ENCODE measurements at places on chromosomes 13 and 19. TPM values are rescaled to one million over a fixed set of nuclear protein-coding genes. Genes with fewer than 3 reads are reported as not detected.

DNA sequence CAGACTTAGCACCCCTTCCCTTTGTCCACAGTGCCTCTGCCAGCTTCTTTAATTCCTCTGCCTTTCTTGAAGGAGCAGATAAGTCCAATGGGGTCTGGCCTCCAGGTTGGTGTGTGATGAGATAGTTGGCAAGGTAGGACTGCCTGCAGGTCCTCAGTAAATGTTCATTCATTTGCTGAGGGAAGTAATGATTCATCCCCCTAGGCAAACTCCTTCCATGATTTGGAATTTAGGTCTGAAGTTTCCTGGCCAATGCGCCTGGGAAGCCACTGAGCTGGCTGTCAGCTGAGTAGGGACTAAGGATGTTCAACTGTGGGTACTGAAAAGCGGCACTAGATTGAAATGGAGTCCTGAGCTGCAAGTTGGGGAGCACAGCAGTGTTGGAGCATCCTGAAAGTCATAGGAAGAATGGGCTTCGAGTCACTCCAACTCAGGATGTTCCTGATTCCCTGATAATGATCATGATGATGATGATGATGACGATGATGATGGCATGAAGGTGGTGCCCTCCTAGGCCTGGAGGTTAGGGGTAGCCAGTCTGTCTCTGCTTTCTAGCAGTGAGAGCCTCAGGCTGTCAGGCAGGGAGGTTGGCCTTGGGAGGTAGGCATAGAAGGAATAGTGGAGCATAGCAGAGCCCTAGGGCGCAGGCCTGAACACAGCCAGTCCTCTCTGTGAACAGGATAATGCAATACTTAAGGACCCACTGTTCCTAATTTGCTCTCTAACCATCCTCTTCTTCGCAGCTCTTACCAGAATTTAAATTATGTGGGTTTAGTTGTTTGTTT, 44.7 kb downstream of the COL4A2 start:
- no peak for DNase-seq

- DNase-seq, result no peak
These were observed 33.9 kb downstream of the PEG3 start for GRCh38 chr19:56806639-56807038.

DNA sequence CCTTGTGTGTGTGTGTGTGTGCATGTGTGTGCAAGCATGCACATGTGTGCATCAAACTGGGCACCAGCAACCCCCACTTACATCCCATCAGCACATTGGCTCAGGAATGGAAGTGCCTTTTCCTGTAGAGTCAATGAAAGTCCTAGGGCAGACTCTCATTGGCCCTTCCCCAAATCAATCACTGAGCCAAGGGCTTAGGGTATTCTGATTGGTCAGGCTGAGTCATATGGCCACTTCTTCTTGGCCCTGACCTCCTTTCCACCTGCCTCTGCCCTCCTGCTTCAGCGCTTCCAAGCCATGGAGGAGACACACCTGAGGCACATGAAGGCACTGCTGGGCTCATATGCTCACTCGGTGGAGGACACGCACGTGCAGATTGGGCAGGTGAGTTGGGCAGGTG, 20.9 kb downstream of the FCHO1 start:
- DNase-seq, result no peak

GRCh38 chr19:16566161-16566560, 6.1 kb downstream of the SLC35E1 start:
- DNase-seq, result no peak

- peak; percentile 93 for DNase-seq
These were observed 475.8 kb downstream of the FOXO1 start for GRCh38 chr13:40190641-40191100.

- no peak for DNase-seq
These were observed 3.7 kb downstream of the GAS6 start for GRCh38 chr13:113860051-113860664.

DNA sequence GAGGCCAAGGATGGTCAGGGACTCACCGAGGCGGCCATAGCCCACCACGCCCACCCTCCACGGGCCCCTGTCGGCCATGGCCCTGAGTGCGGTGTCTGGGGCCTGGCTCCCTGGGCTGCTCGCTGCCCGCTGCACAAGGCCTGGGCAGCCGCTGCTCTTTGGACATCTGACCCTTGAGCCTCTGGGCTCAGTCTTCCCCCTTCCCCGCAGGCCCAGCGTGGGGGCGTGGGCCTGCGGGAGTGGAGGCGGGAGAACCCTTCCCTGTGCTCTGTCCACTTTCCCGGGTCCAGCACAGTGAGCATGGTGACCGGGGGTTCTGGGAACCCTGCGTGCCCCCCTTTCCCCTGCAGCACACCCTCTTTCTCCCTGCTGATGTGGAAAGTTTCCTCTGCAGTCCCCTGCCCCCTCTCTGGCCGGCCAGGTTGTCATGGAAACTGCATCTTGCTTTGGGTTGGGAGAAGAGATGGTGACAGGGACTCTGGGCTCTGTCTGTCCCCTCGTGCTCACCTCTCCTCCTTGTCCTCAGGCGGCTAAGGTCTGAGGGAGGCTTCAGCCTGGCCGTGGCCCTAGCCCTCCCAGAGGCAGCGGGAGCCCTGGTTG, at the start of gene ASPDH:
Gene ASPDH, minus strand, starts transcription at position 168 of the 600 bp plus-strand sequence. Its CDS starts 90 bp downstream, at position 78.
- DNase-seq, result no peak

DNA sequence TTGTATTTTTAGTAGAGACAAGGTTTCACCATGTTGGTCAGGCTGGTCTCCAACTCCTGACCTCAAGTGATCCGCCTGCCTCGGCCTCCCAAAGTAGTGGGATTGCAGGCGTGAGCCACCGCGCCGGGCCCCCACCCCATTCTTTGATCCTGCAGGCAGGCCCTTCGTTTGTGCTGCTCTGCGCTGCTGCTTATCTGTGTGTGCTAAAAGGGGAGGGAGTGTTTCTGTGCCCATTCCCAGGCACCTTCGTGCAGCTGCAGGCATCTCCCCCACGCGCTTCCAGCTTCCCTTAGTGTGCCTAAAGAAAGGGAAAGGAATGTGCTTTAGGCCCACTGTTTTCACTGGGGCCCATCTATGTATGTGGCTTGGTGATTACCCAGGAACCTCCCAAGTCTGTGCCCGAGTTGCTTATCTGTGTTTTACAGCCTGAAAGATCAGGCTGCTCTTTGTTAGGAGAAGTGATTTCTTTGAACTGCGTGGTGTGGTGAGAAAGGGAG, 27.2 kb downstream of the EPN1 start:
- DNase-seq, result no peak

- no peak for DNase-seq
These were observed at the start of gene RINL for GRCh38 chr19:38877781-38878574. TSS of gene RINL (minus strand) at chr19:38878275. CDS start at chr19:38876742, 1,533 bp downstream.

DNA sequence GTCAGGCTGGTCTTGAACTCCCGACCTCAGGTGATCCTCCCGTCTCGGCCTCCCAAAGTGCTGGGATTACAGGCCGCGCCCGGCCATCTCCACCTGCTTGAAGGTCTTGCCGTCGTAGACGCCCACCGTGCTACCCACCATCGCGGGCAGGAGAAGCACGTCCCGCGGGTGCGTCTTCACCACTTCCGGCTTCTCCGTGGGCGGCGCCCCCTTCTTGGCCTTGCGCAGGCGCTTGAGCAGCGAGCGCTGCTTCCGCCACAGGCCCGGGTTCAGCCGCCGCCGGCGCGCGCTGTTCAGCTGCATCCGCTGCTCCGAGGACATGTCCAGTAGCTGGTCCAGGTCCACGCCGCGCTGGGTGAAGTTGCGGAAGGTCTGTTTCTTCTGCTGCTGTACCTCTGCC, 21.6 kb downstream of the EFNA2 start:
- DNase-seq, result no peak

DNA sequence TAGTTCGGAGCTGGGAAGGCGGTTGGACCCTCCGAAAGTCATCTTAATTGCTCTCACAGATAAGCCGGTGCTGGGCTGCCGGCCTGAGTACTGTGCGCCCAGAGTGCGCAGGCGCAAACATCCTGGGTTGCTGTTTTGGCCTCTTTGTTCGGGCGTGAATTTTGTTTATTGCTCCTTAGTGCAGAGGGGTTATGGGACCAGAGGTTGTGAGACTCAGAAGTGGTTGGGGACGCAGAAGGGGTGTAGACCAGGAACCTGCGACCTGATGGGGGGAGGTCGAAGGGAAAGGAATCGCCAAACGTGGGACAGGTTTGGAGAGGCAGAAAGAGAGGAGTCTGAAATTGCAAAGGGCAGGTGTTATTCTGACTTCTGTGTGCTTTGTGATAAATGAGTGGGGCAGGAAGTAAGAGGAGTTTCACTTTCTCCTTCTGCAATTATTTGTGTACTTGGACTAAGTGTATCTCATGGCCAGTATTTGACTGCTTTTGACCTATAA, 607 bp upstream of the ZNF566 start:
- DNase-seq, result no peak

DNA sequence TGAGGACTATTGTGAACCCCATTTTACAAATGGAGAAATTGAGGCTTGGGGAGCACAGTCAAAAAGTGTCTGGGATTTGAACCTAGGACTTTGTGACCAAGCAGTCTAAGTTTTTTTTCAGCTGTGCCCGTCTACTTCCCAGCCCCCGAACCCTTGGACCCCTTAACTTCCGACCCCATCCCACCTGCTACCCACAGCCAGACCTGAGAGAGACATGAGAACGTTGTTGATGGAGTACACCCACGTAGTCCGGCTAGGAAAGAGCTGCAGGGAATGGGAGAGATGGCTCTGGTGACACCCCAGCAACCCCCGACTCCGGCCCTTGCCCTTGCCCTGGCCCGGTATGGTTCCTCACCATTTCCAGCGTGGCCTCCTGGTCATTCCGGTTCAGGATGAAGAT, 18.0 kb downstream of the MAP4K1 start:
- no peak for DNase-seq

DNA sequence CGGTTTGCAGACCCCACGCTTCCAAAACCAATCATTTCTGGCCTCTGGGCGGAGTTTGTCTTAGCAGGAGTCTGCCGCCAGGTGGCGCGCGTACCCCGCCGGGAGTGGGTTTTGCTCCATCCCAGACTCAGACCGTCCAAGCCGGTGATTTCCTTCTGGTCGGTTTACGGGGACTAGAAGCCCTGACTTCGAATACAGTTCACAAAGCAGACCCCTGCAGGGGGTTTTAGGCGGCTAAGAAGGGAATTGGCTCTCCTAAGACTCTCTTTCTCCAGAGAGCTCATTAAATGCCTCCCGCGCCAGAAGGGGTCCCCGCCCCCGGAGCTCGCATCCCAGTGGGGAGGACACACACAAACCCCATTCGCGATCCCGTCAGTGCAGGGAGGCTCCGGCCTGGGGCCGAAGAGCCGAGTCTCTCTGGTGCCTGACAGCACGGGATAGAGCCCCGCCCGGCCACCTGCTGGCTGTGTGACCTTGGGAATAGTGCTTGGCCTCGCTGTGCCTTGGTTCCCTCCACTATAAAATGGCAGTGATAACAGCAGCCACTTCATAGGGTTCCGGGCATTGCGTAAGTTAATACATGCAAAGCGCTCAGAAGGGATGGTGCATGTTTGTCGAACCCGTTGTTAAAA, 8.6 kb upstream of the NUP62 start:
- DNase-seq, result peak; percentile 31

DNA sequence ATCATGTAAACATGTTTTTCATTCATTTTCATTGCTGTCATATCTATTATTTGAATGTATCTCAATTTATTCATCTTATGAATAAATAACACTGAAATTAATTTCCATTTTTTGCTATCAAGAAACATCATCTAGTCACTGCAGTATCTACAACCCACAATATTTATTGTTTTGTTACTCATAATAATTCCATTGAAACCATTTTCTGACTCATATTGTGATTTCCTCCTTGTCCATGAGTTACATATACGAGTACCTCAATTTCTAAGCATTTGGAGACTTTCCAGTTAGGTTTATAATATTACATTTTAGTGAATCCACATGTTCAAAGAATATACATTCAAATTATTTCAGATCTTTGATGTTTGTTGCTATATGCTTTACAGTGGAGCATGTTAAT, 1524.0 kb downstream of the SLITRK1 start:
- DNase-seq, result no peak

GRCh38 chr19:51006406-51006805, 5.0 kb upstream of the KLK8 start:
- DNase-seq, result no peak

DNA sequence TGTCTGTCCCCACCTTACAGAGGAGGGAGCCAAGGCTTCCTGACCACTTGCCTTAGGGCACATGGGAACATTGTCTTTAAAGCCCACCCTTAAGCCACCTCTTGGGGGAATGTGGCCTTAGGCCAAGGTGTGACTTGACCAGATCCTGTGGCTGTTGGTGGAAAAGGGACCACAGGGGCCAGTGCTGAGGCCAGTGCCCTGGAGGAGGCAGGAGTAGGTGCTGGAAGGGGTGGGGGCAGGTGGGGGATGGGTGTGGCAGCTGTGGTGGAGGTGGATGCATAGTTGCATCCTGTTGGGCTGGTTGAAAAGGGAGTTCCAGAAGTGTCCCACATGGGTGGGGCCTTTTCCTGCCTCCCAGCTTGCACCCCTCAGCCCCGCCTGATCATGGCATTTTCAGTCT, 44.8 kb downstream of the DNM2 start:
- no peak for DNase-seq

GRCh38 chr19:41936416-41936850, 8.2 kb upstream of the ERFL start:
- DNase-seq, result no peak

- no peak for DNase-seq
These were observed 21.8 kb downstream of the PROSER1 start for GRCh38 chr13:39016087-39016486.

DNA sequence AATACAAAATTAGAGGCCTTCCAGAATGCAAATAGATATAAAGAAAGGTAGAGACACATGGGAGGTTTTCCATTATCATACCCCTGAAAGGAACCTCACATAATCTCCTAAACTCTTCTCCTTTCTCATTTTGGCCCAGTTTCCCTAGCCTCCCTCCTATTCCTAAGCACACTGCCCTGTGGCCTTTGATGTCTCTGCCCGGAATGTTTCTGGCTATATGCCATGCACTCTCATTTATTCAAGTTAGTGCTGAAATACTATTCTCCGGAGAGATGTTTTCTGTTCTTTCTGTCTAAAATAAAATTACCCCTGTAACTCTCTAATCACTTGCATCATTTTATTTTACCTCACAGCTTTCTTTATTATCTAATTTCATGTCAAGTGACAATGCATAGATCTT, 1287.7 kb downstream of the SLITRK5 start:
- DNase-seq, result peak; percentile 10

Gene ZNF302
- 7.5 TPM for total RNA-seq

Gene SLC1A6
- total RNA-seq, result not detected

Gene CYP4F8
- not detected for total RNA-seq

Gene ZNF614
- 11.6 TPM for total RNA-seq

Gene CCL25
- total RNA-seq, result not detected

Gene FFAR3
- not detected for total RNA-seq

Gene KASH5
- not detected for total RNA-seq

Gene CCDC9
- 9.8 TPM for total RNA-seq

Gene ZSCAN22
- 4.0 TPM for total RNA-seq

Gene ETV2
- total RNA-seq, result not detected

Measured in renal cortical epithelial cell (primary cell).